ENCODE measurements at places on chromosomes 2 and 18. TPM values are rescaled to one million over a fixed set of nuclear protein-coding genes. Genes with fewer than 3 reads are reported as not detected.

Gene BMP10
- not detected for total RNA-seq

Gene ID2
- 132 TPM for total RNA-seq

Gene TMEFF2
- total RNA-seq, result under 0.01 TPM

Gene GAL3ST2
- 0.85 TPM for total RNA-seq

Gene DDX18
- total RNA-seq, result 85.9 TPM

Gene SFTPB
- not detected for total RNA-seq

Gene GAREM2
- 1.4 TPM for total RNA-seq
